Mammary epithelial cell (primary cell): ENCODE measurements at places on chromosomes 6 and 20.

GRCh38 chr6:513961-514360 lies 122.4 kb downstream of the IRF4 start:
- no peak for DNase-seq

GRCh38 chr20:44579313-44580081 lies 2.9 kb upstream of the PKIG start:
- no peak for DNase-seq

DNA sequence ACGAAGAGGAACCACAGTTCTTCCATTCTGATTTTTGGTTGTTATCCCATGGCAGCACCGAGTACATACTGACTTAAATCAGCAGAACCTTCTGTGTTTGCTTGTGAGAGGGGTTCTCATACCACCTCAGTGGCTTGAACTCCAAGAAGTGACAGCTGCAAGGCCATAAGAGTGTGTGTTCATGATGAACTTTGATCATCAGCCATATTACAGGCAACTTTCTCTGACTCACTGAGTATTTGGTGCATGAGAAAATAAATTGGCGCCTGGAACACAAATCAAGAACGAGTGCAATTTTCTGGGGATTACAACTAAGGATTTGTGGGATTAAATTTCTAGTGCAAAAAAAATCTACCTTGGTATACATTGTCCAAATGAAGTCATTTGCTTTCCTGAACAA lies 68.9 kb downstream of the CYP39A1 start:
- DNase-seq = no peak

- DNase-seq = no peak
These were observed 39.6 kb downstream of the CTNNBL1 start for GRCh38 chr20:37733416-37733815.

GRCh38 chr6:153085239-153085638 lies 45.8 kb downstream of the RGS17 start:
- DNase-seq = no peak

GRCh38 chr6:144064402-144065212 lies 30.8 kb downstream of the SF3B5 start:
- no peak for DNase-seq

DNA sequence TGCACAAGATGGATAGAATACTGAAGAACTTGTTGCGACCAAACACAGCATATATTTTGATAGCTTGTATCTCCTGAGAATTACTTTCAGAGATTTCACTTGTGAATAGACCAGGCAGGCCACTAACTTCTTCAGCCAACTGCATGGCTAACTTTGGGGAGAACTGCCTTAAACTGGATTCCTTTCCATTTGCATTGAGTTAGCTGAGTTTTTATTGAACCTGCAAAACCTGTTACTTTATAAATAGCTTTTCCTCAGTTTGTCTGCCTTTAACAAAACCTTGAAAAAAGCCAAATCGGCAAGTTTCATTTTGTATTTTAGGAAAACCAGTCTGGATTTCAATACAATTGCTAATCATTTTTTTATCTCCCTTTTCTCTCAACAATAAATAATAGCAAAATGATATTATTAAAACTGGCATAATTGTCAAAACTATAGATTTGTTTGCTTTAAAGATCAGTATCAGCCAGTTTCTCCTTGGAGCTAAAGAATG lies 72.6 kb upstream of the SCGN start:
- no peak for DNase-seq

DNA sequence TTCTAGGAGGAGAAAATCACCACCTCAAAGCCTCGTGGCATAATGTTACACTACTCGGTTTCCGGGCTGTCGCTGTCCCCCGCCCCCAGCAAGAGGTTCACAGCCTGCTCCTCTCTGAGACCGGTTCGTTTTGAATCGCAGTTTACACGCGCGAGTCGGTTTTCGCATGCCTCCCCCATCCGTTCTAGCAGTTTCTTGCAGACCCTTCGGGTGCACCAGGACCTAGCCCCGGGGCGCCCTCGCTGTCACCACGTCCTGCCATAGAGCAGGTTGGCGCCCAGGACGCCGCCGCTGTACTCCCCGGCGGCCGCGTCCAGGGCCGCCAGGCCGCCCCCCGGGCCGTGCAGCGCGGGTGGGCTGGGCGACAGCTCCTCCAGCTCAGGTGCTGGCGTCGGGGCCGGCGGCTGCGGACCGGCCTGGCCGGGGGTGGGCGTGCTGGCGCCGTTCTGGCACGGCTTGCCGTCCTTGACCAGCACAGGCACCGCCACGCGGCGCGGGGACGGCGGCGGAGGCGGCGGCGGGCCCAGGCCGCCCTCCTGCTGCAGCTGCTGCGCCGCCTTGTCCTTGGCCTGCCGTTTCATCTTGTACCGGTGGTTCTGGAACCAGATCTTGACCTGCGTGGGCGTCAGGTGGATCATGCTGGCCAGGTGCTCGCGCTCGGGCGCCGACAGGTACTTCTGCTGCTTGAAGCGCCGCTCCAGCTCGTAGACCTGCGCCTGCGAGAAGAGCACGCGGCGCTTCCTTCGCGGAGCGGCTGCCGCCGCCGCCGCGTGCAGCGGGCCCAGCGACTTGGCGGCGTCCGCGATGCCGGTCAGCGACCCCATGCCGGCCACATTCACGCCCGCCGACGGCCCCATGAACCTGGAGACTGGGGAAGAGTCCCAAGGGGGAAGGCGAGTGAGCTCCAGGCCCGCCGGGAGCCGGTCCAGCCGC lies 1.4 kb downstream of the NKX2-4 start:
- DNase-seq = peak; percentile 25

DNA sequence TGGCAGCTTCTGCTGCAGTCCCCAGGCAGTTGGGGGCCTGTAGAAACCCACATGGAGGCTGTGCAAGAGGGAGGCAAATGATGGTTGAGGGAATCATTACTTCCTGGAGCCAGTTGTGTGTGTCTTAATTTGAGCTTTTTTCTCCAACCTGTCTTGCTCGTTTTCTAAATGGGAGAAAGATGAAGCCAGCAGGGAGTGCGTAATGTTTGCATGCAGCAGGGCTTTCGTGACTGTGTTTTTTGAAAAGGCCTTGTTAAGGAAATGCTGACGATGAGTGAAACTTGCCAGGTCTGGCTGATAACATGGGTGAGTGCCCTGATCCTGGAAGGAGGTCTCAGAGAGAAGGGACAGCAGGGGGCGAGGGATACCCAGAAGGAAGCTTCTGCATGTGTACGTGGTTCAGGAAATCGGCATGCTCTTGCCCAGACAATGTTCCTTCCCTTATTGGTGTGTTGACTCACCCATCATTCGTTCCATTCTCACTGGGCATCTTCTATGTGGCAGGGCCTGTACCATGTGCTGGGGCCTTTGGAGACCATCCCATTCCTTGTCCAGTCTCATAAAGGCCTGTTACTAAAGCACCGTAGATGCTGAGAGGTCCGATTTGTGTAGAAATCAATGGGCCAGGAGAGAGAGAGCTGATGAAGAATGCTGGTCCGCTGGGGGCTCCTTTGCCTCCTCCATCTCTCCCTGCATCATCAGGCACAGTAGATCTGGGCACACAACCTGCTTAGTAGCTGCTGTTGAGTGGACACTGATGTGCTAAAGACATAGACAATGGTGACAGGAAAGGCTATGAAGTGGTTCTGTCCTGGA lies 27.4 kb downstream of the GLP1R start:
- DNase-seq = no peak

- no peak for DNase-seq
These were observed 13.6 kb upstream of the SLCO4A1 start for GRCh38 chr20:62628691-62629090.
